HepG2 (cell line): ENCODE measurements at places on chromosomes 6 and 20. TPM values are rescaled to one million over a fixed set of nuclear protein-coding genes. Genes with fewer than 3 reads are reported as not detected.

DNA sequence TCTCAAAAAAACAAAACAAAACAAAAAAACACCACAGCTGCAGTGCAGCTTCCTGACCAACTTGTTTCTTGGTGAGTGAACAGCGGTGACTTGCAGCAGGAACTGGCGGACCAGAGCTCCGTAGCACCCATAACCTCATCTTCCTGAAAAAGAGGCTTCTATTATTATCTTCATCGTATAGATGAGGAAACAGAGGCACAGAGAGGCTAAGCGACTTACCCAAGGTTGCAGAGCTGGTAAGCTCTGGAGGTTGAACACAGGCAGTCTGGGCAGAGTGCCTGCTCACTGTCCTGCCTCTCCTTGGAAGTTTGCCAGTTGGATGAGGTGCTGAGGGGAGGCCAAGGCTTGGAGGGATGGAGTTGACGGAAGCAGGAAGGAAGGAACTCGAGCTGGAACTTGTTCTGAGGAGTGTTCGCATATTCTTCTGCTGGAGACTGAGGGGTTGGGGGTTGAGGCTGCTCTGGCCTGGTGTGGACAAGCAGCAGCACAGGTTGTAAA, 47.9 kb upstream of the CCDC167 start:
- DNase-seq, result no peak

DNA sequence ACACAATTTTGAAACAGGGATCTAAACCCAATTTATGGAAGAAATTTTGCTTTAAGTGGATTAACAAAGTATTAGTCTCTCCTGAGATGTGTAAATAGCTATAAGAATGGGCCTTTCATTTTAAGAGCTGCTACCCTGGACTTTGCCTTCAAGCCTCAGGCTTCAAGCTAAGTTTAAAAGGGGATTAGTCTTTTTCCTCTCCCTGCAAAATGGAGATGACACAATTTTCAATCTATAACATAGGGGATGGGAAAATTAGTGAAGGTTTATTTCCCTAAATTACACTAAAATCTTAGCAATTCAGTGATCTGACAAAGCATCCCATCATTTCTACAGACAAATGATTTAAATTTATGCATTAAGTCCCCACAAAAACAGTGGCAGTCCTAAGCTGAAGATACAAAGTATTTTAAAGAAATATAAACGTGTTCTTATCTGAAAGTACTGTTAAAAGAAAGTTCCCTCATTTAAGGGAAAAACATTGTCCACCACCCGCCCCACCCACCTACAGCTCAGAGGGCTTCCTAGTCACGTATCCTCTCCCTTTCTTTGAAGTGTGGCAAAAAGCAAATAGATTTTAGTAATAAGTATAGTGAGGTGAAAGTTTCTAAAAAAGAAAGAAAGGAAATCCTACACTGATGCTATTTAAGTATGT, 14.5 kb downstream of the ARHGAP18 start:
- peak; percentile 92 for DNase-seq

DNA sequence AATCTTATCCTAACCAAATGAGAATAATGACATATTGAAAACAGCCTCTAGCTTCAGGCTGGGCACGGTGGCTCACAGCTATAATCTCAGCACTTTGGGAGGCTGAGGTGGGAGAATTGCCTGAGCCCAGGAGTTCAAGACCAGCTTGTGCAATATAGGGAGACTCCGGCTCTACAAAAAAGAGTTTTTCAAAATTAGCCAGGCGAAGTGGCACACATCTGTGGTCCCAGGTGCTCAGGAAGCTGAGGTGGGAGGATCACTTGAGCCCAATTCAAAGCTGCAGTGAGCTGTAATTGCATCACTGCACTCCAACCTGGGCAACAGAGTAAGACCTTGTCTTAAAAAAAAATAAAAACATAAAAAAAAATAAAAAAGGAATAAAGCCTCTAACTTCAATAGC, 4.7 kb downstream of the TUBB2A start:
- no peak for DNase-seq

- no peak for DNase-seq
These were observed 35.5 kb downstream of the DHX35 start for GRCh38 chr20:38997622-38998021.

DNA sequence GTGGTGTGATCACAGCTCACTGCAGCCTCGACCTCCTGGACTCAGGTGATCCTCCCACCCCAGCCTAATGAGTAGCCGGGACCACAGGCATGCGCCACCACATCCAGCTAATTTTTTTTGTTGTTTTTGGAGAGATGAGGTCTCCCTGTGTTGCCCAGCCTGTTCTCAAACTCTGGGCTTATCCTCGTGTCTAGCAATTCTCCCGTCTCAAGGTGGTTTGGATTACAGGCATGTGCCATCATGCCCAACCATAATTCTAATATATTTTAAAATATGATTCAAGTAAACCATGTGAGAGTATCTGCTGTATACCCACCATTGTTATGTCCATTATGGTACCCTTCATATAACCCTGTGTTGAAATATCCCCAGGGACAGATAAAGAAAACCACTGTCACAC, 60.3 kb upstream of the C20orf144 start:
- no peak for DNase-seq

GRCh38 chr6:69894578-69895347, 28.4 kb downstream of the COL19A1 start:
- no peak for DNase-seq

DNA sequence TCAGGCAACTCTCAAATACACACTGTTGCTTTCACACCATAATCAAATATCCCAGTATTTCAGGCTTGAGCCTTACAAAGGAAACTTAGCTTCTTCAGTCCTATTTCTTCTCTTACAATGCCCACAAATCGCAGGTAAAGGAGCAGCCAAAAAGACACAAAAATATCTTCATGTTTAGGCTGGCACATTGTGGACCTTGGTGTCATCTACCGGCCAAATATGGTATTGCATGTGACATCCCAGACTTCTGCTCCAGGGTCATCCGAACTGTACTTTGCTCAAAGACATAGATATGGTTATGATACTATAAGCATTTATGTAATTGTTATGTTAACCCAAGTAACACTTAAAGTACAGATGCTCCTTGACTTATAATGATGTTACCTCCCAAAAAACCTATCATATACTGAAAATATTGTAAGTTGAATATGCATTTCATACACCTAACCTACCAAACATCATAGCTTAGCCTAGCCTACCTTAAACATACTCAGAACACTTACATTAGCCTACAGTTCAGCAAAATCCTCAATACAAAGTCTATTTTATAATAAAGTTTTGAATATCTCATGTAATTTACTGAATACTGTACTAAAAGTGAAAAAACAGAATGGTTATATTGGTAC, 4.6 kb downstream of the OR2H2 start:
- DNase-seq, result peak; percentile 40

DNA sequence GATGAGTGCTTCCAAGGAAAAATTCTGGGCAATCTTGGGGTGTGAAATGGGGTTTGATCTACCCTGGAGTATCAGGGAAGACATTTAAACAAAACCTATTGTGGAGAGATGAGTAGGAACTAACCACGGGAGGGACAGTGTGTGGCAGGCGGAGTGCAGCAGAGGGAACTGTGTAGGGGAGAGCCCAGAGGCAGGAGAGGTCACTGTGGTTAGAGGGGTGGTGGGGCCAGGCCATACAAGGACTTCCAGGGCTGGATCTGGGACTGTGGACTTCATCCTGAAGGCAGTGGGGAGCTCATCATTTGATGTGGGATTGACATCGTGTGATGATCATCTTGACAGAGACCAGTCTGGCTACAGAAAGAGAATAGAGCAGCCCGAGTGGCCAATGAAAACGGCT, 89.0 kb downstream of the TOX2 start:
- DNase-seq, result no peak

PPP1R14C gene
- total RNA-seq, result not detected in 2 replicates

ERVFRD-1 gene
- not detected in 2 replicates for total RNA-seq

HAO1 gene
- total RNA-seq, result not detected in 2 replicates
